ENCODE measurements at places on chromosomes 2 and 18. TPM values are rescaled to one million over a fixed set of nuclear protein-coding genes. Genes with fewer than 3 reads are reported as not detected.

ABCB11 gene
- total RNA-seq = not detected

- no peaks in the 10 kb centered on the region for H3K4me1 ChIP-seq
- H3K36me3 ChIP-seq = no peaks in the 10 kb centered on the region
- peaks cover 51% of the 10 kb centered on the region for H3K27me3 ChIP-seq
- H3K27ac ChIP-seq = no peak overlapping the region
- no peak overlapping the region for H3K4me3 ChIP-seq
Measured at GRCh38 chr2:113407446-113408099, 29.9 kb upstream of the ZNG1B start.

DNA sequence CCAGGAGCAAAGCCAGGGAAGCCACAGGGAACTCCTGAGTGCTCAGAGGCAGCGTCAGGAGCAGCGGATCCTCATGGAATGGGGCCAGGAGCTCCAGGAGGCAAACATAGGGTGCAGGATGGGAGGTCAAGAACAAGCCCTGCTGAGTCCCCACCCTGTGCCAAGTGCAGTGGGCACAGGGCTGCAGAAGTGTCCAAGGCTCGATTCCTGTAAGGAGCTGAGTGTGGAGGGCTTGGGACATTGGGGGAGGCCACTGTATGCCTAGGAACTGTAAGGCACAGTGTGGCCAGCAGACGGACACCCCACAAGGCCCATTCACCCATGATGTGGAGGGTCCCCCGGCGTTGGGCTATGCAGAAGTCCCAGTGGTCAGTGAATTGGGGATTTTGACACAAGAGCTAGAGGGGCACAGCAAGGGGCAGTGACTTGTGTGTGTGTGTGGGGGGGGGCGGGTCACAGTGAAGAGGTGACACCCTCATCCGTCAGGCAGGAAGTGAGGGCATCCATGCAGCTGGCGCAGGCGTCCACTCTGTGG is 55.6 kb downstream of the ACKR3 start:
- no peak overlapping the region for H3K27ac ChIP-seq
- H3K27me3 ChIP-seq = no peaks in the 10 kb centered on the region
- H3K4me3 ChIP-seq = no peak overlapping the region
- H3K4me1 ChIP-seq = no peaks in the 10 kb centered on the region

- no peaks in the 10 kb centered on the region for H3K27me3 ChIP-seq
- no peak overlapping the region for H3K4me3 ChIP-seq
- no peaks in the 10 kb centered on the region for H3K36me3 ChIP-seq
- peaks cover 2% of the 10 kb centered on the region for H3K4me1 ChIP-seq
- no peak for DNase-seq
Measured at GRCh38 chr2:168369031-168369430, 87.0 kb upstream of the CERS6 start.

WDR12 gene
- 128 TPM for total RNA-seq

SAG gene
- total RNA-seq = 0.05 TPM

CRYGC gene
- total RNA-seq = not detected

TUBA3E gene
- total RNA-seq = not detected

DNA sequence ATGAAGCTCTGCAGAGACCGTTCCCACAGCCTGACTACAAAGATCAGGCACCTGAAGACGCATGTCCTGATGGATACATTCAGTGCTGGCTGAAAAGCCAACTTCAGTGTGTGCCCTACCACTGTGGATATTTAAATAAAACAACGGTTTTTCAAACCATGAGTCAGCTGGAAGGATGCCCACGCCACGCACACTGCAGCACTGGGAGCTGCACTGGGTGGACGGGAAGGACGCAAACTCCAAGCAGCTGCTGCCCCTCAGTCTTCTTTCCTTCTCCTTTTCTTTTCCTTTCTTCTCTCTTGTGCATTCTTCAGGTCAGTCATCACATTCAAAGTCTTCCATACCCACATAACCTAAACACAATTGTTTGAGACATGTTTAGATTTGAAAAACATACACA is 7.9 kb downstream of the TMEM18 start:
- no peaks in the 10 kb centered on the region for H3K27me3 ChIP-seq
- peaks cover 16% of the 10 kb centered on the region for H3K4me1 ChIP-seq
- H3K27ac ChIP-seq = no peak overlapping the region
- DNase-seq = no peak
- H3K4me3 ChIP-seq = no peak overlapping the region

DNA sequence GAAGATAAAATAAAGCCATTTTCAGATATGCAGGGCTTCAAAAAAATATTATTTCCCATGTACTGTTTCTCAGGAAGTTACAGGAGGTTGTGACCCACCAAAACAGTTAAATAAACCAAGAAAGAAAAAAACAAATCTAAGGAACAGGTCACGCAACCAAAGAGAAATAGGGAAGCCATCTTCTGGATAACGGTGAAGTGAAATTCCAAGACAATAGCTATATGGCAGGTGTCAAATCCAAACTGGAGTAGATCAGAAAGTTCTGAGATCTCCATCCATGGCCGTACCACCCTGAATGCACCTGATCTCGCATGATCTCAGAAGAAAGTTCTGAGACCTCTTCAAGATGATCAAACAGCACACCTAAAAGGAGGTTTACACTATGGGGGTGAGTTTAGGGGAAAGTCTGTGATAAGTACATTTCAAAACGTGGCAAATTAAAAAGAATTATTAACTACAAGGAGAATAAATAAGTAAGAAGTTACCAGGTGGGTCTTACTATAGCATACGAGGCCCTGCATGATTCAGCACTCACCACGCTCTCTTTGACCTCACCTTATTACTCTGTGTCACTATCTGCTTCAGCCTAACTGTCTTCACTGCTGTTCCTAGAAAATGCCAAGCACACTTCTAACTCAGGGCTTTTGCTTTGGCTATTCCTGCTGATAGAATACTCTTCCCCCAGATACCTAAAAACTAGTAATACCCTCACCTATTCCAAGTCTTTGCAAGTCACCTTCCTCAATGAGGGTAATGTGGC is 29.9 kb downstream of the NBAS start:
- H3K27me3 ChIP-seq = no peaks in the 10 kb centered on the region
- peaks cover 52% of the 10 kb centered on the region for H3K36me3 ChIP-seq
- H3K4me1 ChIP-seq = no peaks in the 10 kb centered on the region
- H3K27ac ChIP-seq = no peak overlapping the region
- DNase-seq = no peak
- H3K4me3 ChIP-seq = no peak overlapping the region

DNA sequence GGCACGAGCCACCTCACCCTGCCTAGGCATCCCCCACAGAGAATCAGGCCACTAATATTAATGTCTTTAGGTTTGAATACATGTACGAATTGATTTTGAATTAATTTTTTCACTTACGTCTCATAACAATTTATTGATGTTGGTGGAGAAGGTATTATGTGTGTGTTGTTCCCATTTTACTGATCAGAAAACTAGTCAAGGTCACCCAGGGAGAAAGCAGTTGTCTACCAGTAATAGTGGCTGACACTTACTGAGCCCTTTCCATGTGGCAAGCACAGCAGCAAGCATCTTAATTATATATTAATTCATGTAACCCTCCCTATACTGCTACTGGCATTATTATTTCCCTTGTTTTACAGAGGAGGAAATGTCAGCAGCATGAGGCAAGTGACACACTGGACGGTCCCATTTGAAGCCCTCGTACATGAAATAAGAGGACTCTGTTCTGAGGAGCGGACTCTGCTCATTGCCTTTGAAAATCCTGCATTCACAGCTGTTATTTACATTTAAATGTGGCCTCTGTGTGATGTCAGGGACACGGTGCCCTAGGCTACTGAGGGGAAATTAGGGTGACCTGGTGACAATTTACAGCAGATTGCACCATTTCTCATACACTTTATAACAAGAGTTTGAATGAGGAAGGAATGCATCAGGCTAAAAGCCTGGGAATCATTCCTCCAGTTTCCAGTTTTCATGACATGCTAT is 30.9 kb upstream of the KCNE4 start:
- H3K4me1 ChIP-seq = no peaks in the 10 kb centered on the region
- no peak overlapping the region for H3K27ac ChIP-seq
- no peak for DNase-seq
- no peaks in the 10 kb centered on the region for H3K27me3 ChIP-seq
- no peak overlapping the region for H3K4me3 ChIP-seq

FAM110C gene
- total RNA-seq = 5.7 TPM

TMEM247 gene
- total RNA-seq = not detected

DNA sequence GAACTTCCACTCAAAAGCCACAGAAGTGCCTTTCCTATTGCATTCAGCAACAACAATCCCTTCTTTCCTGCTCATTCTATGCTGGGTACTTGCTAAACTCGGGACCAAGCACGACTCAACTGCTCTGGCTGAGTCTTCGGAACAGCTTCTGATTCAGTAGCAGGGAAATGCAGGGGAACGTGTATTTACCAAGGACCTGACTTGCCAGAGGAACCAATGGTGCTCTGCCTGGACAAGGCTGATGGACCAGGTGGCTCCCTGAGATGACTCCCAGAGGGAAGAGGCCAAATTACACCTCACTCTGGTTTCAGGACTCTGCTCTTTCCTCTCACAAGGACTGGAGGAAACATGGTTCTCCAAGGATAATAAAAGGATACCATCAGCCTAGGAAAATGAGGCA is 12.2 kb downstream of the CXCR2 start:
- no peak overlapping the region for H3K4me3 ChIP-seq
- no peak overlapping the region for H3K27ac ChIP-seq
- no peak for DNase-seq
- no peaks in the 10 kb centered on the region for H3K36me3 ChIP-seq
- peaks cover 28% of the 10 kb centered on the region for H3K27me3 ChIP-seq

VWA3B gene
- not detected for total RNA-seq

DNA sequence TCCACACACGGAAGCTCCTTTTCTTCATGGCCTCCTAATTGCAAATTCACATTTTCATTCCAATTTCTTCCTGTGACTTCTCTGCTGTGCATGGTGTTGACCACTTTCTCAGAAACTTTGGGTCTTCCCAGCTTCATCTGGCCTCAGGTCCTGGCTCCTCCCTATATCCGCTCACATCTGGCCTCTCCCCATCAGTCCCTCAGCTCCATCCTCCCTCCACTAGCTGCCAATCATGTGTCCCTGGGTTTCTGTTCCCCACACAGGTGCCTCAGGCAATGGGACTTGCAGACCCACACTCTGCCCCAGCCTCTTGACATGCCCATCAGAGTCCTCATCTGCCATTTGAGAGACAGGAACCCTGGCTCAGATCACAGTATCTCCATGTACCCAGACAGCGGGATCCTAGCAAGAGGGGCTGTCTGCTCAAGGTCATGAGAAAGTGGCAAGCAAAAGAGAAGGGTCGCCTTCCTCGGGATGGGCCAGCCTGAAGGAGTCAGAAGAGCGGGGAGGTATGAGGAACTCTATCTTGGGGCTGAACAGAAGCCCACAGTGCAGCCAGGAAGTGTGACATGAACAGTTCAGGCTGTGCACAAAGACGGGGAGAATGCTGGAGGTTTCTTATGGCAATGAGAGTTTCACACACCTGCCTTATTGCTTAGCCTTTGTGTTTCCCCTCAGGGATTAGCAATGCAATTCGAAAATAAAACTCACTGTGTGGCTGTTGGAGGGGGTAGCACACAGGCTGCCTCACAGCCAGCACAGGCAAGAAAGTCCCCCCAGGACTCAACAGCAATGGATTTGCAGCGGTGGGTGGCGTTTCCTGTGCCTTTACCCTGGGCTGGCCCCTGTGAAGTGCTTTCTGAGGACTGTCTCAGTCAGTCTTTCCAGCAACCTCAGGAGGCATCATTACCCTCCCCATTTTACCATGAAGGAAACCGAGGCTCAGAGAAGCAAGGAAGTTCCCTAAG is 69.5 kb downstream of the COPS8 start:
- H3K4me3 ChIP-seq = no peak overlapping the region
- peaks cover 31% of the 10 kb centered on the region for H3K4me1 ChIP-seq
- H3K27ac ChIP-seq = peak overlapping the region; percentile 82
- no peak for DNase-seq
- H3K36me3 ChIP-seq = peaks cover 6% of the 10 kb centered on the region

DNA sequence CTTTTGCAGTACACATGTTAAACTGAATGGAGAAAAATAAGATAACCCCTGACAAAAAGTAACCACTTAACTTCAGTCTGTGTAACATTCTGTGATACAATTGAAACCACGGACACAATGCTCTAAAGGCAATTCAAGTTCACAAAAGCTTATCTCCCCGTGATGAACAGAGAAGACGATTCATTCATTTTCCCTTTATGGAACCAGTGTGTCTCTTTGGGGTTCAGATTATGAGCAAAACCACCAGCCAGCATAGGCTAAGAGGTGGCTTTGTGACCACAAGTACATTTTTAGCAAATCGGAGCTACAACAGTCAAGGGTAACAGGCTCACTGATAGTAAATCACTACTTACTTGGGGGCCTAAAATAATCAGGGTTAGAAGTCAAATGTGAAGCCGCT is 120.6 kb upstream of the SMAD7 start:
- peak overlapping the region; percentile 28 for H3K27ac ChIP-seq
- H3K4me1 ChIP-seq = peaks cover 34% of the 10 kb centered on the region
- no peak overlapping the region for H3K4me3 ChIP-seq
- DNase-seq = no peak
- H3K27me3 ChIP-seq = no peaks in the 10 kb centered on the region
- H3K36me3 ChIP-seq = peaks cover 7% of the 10 kb centered on the region

DNA sequence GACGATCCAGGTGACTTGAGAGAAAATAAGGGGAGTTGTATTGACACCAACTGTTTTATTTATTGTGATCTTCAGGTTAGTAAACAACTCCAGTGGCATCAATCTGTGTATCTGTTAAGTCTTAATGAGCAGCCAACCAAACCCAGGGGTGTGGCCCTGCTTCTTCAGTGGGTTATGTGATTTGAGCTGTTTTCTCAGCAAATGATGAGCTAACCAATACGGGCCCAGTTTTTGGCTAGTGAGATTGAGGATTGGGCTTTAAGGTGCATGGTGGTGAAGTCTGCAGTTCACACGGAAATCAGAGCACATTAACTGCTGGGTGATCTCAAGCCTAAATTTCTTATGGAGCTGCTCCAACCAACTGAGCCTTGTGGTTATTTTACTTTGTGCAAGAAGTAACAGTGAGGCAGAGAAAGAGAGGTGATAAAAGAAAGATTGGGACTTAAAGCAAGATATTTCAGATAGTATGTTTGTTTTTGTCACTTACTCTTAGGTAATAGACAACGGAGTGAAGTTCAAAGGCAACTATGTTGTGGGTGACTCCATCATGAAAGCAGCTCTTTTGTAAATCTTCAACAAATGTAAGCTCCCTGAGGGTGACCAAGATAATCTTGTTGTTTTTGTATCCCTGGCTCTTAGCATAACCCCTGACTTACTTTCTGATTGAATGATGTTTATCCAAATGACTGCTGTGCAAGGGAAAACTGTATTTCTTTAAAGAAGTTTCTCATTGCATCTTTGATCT is 2.4 kb downstream of the MTCL1 start:
- H3K27me3 ChIP-seq = peaks cover 57% of the 10 kb centered on the region
- H3K4me3 ChIP-seq = no peak overlapping the region
- H3K36me3 ChIP-seq = no peaks in the 10 kb centered on the region
- H3K27ac ChIP-seq = no peak overlapping the region

- H3K36me3 ChIP-seq = no peaks in the 10 kb centered on the region
- no peak for DNase-seq
- H3K27ac ChIP-seq = no peak overlapping the region
- no peak overlapping the region for H3K4me3 ChIP-seq
Measured at GRCh38 chr2:150679456-150680120, 192.1 kb upstream of the RND3 start.

- no peak overlapping the region for H3K4me3 ChIP-seq
- no peak overlapping the region for H3K27ac ChIP-seq
- DNase-seq = no peak
- H3K4me1 ChIP-seq = peaks cover 19% of the 10 kb centered on the region
- peaks cover 7% of the 10 kb centered on the region for H3K36me3 ChIP-seq
- H3K27me3 ChIP-seq = no peaks in the 10 kb centered on the region
Measured at GRCh38 chr2:200483729-200484198, 26.1 kb downstream of the KCTD18 start.

GRCh38 chr2:224968051-224968450 is 74.2 kb downstream of the DOCK10 start:
- DNase-seq = no peak
- peaks cover 38% of the 10 kb centered on the region for H3K4me1 ChIP-seq
- H3K4me3 ChIP-seq = no peak overlapping the region
- H3K36me3 ChIP-seq = peaks cover 18% of the 10 kb centered on the region
- H3K27ac ChIP-seq = no peak overlapping the region
- H3K27me3 ChIP-seq = no peaks in the 10 kb centered on the region

Data from activated T-helper 2 cell treated with anti-CD3 and anti-CD28 coated beads, Interferon-gamma antibody, Interleukin-2, Interleukin-4, amounts not matched to agents 10 μg/mL and 5 μg/mL and 100 μg/mL, durations not matched to agents 14 hours and 24 hours and 36 hours (primary cell).